ENCODE measurements at places on chromosomes 7 and 10. TPM values are rescaled to one million over a fixed set of nuclear protein-coding genes. Genes with fewer than 3 reads are reported as not detected.

The PTN gene
- 3.6 TPM for polyA plus RNA-seq

The SOSTDC1 gene
- 0.19 TPM for polyA plus RNA-seq

DNA sequence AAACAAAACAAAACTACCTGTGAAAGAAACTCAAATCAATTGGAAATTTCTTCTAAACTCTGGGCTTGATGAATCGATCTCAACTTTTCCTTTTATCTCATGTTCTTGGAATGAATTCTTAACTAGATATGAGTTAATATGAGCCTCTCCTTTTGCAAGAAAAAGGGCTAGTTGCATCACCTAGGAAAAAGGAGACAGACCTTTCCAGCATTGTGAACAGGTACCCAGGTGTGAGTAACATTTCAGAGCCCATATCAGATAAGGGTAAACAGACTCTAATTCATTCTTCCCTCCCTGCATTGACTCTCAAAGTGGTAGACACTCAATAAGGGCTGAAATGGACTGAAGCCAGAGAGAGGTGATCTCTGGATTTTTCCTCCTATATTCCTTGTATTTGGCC, 103.8 kb upstream of the AGR3 start:
- DNase-seq = no peak

GRCh38 chr10:100372415-100373297, 25.6 kb downstream of the SCD start:
- no peak for DNase-seq

The TMEM26 gene
- 0.30 TPM for polyA plus RNA-seq

DNA sequence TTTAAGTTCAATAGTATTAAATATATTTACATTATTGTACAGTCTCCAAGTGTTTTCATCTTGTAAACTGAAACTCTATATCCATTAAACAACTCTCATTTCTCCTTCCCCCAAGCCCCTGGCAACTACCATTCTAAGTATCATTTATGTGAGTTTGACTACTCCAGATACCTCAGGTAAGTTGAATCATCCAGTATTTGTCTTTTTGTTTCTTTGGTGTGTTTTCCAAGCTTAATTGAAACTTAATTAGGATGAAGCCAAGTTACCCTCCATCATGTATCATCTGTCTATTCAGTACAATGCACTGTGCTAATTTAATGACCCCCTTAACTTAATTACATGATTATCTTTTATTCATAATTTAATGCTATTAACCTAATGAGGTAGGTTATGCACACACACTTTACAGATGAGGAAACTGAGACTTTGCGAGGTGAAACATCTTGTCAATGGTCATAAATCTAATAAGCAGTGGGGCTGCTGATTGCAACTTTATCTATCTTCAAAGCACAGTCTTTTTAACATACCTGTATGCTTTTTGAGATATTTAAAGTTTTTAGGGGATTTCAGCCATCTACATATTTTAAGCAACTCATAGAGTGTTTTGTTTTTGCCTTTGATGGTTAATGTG, 663 bp downstream of the MACC1 start:
- no peak for DNase-seq

- DNase-seq = peak; percentile 37
Observed at GRCh38 chr7:29946428-29947186, 43.0 kb downstream of the SCRN1 start.

- DNase-seq = no peak
Observed at GRCh38 chr7:149716932-149717307, 56.5 kb downstream of the ZNF467 start.

DNA sequence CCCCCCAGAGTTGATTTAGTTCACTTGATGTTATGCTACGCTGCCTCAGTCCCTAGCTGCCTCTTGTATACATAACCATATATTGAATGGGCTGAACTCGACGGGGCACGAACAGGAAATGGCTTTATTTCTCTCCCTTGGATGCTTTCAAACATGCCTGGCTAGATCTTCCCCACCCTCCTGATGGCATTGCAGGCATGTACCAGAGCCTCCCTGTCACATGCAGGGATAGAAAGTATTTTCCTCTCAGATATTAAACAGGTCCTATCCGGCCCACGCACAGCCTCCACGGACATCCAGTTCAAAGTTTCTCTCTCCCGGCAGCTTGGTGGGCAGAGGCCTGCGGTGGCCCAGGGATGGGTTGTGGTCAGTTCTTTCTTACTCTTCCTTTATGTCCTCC, 422.1 kb downstream of the RPS24 start:
- no peak for DNase-seq

All from heart left ventricle (tissue), 16 donors.